AG20443 (cell line): ENCODE measurements at places on chromosomes 1 and 21.

- DNase-seq = no peak
Observed at GRCh38 chr21:39142972-39143371, 40.3 kb downstream of the PSMG1 start.

DNA sequence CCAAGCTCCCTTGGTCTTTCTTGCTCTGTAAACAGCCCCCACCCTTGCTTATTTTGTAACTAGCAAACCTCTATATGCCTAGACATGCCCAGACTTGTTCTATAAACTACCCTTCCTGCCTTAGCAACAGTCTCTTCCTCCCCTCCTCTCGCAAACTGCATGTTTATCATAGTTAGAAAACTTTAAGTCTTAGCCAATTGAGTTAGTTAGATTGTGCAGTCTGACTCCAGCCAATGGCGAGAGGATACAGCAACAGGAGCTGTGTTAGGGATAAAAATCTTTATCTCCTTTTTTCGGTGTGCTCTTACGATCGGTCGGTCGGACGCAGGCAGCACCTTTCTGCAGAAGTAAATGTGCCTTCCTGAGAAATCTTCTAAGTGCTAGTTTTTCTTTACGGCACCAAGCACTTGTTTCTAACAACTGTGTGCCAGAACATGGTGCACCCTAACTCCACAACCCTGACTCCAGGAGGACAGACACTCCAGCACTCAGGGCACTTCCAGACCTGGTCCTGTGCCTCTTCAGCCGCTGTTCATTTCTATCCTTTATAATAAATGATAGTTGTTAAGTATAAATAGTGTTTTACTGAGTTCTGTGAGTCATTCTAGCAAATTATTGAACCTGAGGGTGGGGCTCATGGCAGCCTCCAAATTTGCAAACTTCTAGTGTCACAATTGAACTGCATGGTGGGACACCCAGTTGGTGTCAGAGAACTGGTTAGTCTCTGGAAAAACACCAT, 25.7 kb upstream of the GNG4 start:
- no peak for DNase-seq

GRCh38 chr1:209601809-209602657, 18.5 kb downstream of the CAMK1G start:
- peak; percentile 60 for DNase-seq

DNA sequence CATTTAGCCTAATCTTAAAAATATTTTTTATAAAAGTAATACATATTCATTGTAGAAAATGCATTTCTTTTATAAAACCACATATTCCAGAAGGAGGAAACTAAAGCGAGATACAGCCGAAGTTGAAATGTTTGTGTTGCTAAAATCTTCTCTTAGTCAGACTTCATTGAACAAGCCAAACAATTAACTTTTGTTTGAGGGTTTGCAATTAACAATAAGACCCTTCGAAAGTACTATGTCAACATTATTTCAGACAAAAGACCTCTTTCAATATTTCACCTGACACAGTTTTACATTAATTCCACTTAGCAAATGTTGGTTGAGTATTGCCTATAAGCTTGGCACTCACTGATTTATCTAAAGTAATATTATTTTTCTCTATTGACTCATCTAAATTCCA, 354.0 kb upstream of the ADAMTS5 start:
- no peak for DNase-seq

DNA sequence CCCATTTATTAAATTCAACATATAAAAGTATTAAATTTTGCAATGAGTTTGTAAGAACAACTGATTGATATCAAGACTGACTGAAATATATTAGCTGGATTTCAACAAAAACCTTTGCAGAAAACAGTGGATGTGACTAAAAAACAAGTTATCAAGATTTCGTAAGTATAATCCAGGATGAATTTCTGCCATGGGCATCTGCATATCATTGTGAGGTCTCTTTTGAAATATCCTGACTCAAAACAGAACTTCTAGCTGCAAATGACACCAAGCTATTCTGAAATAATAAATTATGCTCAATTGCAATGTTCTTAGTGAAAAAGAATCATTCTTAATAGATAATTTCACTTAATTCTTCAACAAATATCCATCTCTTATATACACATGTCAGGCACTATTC, 52.6 kb downstream of the CD34 start:
- DNase-seq = no peak

- DNase-seq = no peak
Observed at GRCh38 chr21:45877821-45878469, 103.6 kb upstream of the COL6A1 start.

- no peak for DNase-seq
Observed at GRCh38 chr1:201890806-201891450, 2.2 kb downstream of the SHISA4 start.

DNA sequence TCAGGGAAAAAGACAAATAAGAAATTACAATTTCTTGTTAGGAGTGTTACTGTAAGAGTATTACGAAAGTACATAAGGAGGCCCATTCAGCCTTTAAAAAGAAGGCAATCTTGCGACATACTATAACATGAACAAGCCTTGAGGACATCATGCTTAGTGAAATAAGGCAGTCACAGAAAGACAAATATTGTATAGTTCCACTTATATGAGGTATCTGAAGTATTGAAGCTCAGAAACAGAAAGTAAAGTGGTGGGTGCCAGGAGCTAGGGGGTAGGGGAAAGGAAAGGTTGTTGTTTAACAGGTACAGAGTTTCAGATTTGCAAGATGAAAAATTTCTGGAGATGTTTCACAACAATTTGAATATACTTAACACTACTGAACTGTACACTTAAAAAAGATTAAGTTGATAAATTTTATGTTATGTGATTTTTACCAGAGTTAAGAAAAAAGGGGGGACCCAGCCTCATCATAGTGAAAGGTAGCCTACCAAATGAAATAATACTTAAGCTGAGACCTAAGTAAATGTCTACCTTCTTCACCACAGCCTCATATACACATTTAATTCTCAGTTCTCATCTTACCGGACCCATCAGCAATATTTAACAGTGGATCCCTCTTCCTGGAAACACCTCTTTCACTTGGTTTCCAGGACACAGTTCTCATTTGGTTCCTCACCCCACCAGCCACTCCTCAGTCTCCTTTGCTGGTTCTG, 19.5 kb downstream of the USP24 start:
- no peak for DNase-seq
